SK-N-SH (cell line): ENCODE measurements at places on chromosomes 12 and 14.

DNA sequence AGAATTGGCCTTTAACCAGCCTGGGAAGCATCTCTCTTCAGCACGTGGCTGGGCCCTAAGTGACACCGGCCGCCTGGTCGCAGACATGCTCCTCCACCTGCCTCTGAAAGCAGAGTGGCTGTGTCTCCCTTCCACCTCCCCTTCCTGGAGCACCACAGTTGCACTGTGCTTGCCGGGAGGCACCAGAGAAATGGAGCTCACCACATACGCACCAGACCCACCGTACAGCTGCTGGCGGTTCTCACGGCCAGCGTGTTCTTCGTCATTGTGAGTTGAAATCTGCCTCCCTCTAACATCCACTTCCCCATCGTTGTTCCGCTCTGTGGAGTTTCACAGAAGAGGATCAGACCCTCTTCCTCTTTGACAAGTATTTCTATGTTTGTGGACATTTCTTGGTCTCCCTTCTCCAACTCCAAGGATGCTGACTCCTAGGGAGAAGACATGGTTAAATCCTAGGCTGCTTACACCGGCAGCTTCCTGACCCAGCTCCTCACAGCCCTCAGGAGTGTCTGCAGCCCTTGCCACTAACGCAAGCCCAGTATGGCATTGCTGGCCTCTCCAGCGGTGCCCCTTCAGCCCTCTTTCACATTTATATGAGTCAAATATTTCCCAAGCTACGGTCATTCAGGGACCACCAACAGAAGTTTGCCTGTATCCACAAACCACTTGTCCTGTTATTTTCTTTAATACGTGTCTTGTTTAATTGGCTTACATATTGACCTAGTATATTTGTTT lies 11.5 kb upstream of the KRT5 start:
- DNase-seq: no peak

- DNase-seq: peak; percentile 63
Measured at GRCh38 chr12:52203079-52203921, 11.5 kb upstream of the KRT80 start.

- no peak for DNase-seq
Measured at GRCh38 chr12:23640754-23641153, 308.7 kb downstream of the SOX5 start.

DNA sequence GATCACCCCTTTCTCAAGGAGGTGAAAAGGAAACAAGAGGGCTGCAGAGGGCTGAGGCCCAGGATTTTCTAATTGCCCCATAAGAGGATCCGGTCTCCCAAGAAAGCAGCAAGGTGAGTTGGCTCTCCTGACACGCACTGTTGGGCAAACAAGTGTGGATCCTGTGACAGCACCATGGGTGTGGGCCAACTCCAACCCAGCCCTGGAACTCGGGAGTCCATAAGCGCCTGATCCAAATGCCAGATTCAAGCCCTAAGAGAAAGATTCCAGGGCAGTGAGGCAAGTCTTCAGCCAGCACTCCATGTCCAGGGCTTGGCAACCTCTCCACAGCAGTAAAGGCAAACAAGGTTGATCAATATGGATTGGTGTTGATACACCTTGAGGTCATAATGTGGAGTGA lies 33.1 kb downstream of the KCNA5 start:
- no peak for DNase-seq
